ENCODE measurements at places on chromosomes 3 and 15. TPM values are rescaled to one million over a fixed set of nuclear protein-coding genes. Genes with fewer than 3 reads are reported as not detected.
A peak's percentile ranks its signal among the peaks of the same experiment; 100 is the strongest.

GRCh38 chr15:96410175-96411055 is 79.9 kb downstream of the NR2F2 start:
- DNase-seq, result no peak

GRCh38 chr3:161273589-161274218 is 52.6 kb downstream of the NMD3 start:
- DNase-seq, result peak; percentile 39

DNA sequence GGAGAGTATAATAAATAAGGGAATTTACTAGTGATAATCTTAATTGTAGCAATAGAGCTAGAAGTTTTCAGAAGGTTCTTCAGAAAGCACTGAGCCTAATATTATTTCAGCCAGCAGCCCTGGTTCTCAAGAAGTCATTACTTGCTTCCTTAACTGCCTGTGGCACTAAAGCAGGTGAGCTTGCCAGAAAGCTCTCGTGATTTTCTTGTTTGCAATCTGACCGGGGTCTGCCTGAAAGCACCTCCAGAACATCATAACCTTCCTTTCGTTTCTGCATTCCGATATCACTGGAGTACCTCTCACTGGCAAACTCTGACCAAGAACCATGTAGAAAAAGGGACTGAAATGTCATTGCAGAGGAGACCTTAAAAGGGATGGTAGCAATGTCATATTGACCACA is 510.3 kb downstream of the ZIC1 start:
- DNase-seq, result no peak

DNA sequence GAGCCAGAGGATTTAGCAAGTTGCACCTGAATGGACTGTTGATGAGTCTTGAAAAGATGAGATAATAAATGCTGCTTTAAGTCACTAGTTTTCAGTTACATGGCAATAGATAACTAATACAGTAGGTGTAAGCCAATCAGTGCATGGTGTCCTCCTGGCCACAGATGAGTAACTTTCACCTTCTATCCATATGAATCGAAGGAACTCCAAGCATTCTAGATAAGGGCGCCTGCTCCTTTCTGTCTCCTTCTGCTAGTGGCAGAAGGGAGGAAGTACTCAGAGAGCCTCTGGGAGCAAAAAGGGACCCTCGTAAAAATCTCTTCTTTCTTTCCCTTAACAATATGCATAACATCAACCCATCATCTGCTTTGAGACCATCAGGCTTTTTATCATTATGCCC is 37.3 kb downstream of the TM6SF1 start:
- DNase-seq, result no peak

GRCh38 chr15:91919014-91919534 is 65.6 kb downstream of the SLCO3A1 start:
- no peak for DNase-seq

The KCNAB1 gene
- total RNA-seq, result not detected

The HYKK gene
- total RNA-seq, result 3.6 TPM

The SYNPR gene
- total RNA-seq, result not detected

Measured in activated naive CD4-positive, alpha-beta T cell treated with anti-CD3 and anti-CD28 coated beads for 36 hours (primary cell).